Dermis microvascular lymphatic vessel endothelial cell (primary cell): ENCODE measurements at places on chromosomes 4 and X. TPM values are rescaled to one million over a fixed set of nuclear protein-coding genes. Genes with fewer than 3 reads are reported as not detected.

FGFR3 gene
- total RNA-seq: 0.64 and 2.4 TPM in 2 replicates

CLNK gene
- total RNA-seq: under 0.01 TPM in 1 of 2 replicates, not detected in the other

STARD8 gene
- total RNA-seq: 20.0 and 44.5 TPM in 2 replicates

FAM47B gene
- total RNA-seq: not detected in 2 replicates

EGFL6 gene
- total RNA-seq: not detected in 2 replicates

NPY2R gene
- not detected in 2 replicates for total RNA-seq

GK gene
- total RNA-seq: 3.9 and 4.5 TPM in 2 replicates

HOPX gene
- total RNA-seq: 1.5 and 7.6 TPM in 2 replicates

ARHGAP4 gene
- 4.9 and 5.1 TPM in 2 replicates for total RNA-seq

RHOXF2 gene
- not detected in 2 replicates for total RNA-seq

ERAS gene
- total RNA-seq: not detected in 2 replicates

CXXC4 gene
- total RNA-seq: under 0.01 TPM in 1 of 2 replicates, not detected in the other

STATH gene
- not detected in 2 replicates for total RNA-seq

SOD3 gene
- not detected in 2 replicates for total RNA-seq

SHISA3 gene
- total RNA-seq: 0.13 TPM in 2 replicates

SPIN2A gene
- 0.13 TPM in 2 replicates for total RNA-seq

YIPF7 gene
- total RNA-seq: not detected in 2 replicates

HTR2C gene
- not detected in 2 replicates for total RNA-seq

TCEANC gene
- 1.2 and 1.6 TPM in 2 replicates for total RNA-seq

SFRP2 gene
- total RNA-seq: under 0.01 TPM in 1 of 2 replicates, not detected in the other

AP1S2 gene
- total RNA-seq: 71.7 and 82.2 TPM in 2 replicates

PDHA2 gene
- total RNA-seq: not detected in 2 replicates

MMAA gene
- 1.5 and 1.8 TPM in 2 replicates for total RNA-seq

INTS12 gene
- total RNA-seq: 9.0 and 9.1 TPM in 2 replicates

MAGEA9B gene
- total RNA-seq: not detected in 2 replicates

ITIH6 gene
- total RNA-seq: not detected in 2 replicates

NEIL3 gene
- total RNA-seq: 2.3 and 3.9 TPM in 2 replicates
